Stimulated activated naive CD4-positive, alpha-beta T cell treated with Interleukin-2 at 50 U/mL for 16 hours (primary cell): ENCODE measurements at places on chromosomes 1 and 21.

GRCh38 chr1:65469889-65470340 lies 49.4 kb downstream of the LEPR start:
- DNase-seq: no peak

- no peak for DNase-seq
Observed at GRCh38 chr1:72845381-72845780, 563.0 kb upstream of the NEGR1 start.

GRCh38 chr1:119141020-119141424 lies 569 bp upstream of the WARS2 start:
- DNase-seq: peak; percentile 14

GRCh38 chr1:56135069-56135863 lies 444.1 kb downstream of the PLPP3 start:
- DNase-seq: no peak

DNA sequence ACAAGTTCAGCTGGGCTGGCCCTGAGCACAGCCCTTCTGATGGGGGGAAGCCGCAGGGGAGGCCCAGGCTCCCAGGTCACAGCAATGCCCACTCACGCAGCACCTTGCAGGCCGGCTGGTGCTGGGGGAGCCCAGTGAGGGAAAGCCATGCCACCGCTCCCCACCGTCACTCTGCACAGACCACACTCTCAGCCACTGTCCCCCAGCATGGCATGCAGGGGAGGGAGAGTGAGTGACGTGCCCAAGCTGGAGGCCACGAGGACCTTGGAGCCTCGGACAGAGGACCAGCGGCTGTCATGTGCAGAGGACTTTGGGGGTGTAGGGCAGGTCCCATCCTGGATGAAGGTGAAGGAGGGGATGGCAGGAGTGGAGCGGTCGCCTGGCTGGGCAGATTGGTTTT lies 25.1 kb downstream of the SLC45A1 start:
- DNase-seq: no peak

DNA sequence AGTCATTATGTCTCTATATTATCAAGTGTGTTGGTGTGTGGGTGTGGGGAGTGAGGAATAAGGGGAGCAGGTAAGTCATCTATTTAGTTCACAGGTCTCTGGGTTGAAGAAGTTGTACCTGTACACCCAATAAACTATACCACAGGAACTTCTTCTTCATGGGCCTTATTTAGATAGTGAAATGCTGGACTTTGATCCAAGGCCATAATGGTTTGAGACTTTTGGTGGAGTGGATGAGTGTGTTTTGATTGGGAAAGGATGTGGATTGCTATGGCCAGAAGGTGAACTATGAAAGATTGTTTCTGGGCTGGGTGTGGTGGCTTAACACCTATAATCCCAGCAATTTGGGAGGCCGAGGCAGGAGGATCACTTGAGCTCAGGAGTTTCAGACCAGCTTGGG lies 7.0 kb upstream of the ZMYM6 start:
- DNase-seq: no peak

- no peak for DNase-seq
Observed at GRCh38 chr1:154151311-154151710, 3.6 kb downstream of the NUP210L start.

DNA sequence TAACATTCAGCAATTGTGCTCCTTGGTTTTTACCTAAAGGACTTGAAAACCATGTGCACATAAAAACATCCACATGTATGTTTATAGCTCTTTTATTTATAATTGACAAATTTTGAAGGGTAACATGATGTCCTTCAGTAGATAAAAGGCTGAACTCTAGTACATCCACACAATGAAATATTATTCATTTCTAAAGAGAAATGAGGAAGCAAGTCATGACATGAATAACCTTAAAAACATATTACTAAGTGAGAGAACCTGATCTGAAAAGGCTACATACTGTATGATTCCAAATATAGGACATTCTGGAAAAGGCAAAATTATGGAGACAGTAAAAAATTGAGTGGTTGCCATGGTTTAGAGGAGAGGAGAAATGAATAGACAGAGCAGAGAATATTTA lies 50.3 kb downstream of the DRAM2 start:
- DNase-seq: no peak

DNA sequence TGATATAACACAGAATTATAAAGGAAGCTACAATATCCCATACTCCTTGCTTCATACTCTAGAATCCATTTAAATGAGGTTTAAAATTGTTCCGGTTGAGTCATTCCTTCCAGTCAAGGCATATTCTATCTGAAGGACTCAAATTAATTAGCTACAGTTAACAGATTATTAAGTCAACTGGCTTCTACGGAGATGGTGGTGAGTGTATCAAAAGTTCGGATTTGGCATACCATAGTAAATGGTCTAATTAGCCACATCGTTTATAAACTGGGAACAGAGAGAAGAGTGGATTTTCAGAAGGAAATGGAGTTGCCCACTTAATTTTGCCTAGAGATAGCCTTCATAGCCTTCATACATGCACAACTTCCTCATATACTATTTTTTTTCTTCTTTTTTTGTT lies 1095.3 kb downstream of the TTLL7 start:
- no peak for DNase-seq

DNA sequence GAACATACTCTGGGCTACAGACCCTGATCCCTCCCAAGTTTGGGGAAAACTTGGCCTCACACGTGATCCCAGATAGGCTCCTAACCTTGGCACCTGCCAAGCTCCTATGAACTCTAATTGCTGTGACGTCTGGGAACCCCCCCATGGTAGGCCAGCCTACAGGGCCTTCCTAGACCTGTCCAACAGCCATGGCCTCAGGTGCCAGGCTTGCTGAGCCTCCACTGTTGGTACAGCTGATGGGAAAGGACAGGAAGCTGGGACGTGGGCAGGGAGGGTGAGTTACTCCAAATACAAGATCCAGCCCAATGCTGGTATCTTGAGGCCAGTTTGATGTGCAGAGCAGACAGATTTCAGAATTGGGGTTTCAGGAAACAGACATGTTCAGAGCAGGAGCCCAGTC lies 19.1 kb downstream of the SMIM12 start:
- DNase-seq: no peak

DNA sequence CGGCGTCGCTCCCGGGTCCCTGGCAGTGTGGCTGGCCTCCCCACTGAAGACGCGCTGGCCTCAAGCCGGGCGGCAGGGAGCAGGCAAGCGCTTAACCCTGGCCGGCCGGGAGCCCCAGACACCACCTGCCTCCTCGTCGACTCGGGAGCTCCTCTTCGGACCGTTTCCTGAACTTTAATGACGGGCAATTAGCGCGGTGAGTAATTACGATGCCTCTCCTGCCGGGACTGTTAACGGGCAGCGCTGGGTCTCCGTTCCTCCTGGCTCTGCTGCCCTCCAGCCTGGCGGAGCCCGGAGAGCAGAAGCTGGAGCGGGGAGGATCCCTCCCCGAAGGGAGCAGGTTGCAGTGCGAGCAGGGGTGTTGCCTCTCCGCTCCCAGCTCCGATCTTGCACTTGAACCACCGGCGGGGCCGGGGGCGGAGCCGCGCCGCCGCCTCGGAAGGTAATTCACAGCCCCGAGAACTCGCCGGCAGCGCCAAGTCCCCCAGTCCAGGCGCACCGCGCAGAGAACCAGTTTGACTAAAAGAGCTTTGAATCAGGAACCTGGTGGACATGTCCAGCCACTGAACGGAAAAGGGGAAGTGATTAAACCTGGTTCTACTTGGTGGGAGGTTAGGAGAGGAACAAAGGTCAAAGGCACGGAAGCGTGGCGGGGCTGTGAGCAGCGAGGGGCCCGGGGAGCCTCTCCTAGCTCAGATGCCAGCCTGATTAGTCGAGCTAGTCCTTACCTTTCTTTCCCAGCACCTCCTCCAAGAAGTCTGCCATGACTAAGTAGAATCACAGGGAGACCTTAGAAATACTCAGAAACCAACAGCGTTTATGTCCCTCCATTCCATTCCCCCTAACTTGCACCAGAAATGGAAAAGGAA lies 18.3 kb upstream of the PLEKHA6 start:
- DNase-seq: peak; percentile 22

DNA sequence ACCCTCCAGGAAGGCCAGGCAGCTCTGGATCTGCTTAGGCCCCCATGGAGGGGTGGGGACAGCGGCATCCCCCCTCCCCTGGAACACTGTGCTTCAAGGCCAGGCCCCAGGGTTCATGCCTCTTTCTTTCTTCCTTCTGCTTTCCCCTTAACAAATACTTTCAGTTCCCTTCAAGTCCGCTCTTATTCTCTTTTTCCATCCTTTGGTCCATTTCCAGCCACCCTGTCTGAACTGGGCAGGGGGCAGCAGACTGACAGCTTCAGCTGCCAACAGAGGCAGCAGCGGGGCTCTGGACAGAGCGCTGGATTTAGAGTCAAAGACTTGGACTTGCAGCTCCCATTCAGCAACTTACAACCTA lies 1.1 kb upstream of the CD244 start:
- no peak for DNase-seq

DNA sequence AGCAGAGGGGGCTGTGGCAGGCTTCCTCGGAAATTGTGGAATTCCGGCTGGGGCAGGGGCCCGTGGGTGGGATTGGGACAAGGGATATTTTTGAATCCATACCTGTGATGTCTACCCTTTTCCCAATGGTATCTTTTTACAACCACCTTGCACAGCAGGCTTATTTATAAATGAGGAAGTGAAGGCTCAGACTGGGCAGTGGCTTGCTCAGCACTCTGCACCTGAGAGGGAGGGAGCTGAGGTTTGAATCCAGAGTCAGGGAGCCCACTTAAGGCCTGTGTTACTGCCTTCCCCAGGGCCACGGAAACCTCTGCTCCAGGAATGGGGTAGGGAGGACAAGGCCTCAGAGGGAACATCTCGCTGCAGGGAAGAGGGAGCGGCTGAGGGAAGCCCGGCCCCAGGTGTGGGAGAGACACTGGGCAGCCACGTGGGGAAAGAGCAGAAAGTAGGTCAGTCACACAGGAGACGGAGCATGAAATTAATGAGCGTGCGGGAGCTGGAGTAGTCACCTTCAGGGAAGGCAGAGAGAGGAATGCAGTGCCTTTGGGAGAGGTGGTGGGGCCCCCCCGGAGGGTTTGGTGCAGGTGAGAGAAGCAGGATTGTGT lies 35.4 kb upstream of the SCMH1 start:
- no peak for DNase-seq

DNA sequence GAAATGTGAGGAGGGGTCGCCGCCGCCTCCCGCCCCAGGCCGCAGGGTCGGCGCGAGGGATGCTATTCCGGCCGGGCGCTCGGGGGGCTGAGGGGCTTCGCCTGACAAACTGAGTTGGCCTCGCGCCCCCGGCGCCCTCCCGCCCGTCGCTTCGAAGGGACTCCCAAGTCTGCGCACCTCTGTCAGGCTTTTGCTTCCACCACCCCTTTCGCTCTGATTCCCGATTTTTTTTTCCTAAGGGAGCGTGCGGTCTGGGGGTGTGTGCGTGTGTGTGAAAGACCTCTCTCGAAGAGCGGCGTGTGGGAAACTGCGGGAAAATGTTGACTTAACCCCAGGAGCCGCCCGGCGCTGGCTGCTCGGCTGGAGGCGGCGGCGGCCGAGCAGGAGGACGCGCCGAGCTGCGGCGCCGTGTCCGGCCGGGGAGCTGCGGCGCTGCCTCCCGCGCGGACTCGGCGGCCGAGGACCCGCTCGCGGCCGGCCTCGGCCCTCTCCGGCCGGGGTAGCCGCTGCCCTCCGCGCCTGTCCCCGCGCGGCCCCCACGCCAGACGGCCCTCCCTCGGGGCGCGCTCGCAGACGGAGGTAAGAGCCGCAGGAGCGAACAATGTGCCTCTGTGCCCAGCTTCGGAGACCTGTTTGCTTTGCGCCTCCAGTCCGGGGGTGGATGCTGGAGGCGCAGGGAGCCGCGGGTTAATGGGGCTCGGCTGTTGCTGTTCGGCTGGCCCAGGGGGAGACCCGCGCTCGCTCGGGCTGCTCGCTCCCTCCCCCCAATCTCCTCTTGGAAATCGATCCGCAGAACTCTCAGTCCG lies 1.1 kb downstream of the ADGRL2 start:
- no peak for DNase-seq

- DNase-seq: no peak
Observed at GRCh38 chr1:6302568-6302967, 41.7 kb upstream of the GPR153 start.

DNA sequence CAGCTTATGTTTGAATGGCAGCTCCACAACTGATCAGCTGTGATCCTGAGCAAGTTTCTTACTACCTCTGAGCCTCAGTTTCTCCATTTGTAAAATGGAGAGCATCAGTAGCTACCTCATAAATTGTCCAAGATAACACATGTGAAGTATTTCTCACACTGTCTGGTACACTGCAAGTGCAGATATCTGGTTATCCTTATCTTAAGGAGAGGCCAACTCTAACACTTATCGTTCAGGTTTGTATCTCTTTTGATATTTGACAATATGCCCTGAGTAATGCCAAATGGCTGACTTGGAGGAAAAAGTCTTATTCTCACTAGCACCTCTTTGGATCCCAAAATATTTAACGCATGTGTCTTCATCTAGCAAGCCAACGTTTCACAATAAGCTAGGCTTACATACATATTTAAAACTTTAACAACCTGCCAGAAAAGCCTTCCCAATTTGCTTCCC lies 2.7 kb downstream of the CSRP1 start:
- no peak for DNase-seq

- no peak for DNase-seq
Observed at GRCh38 chr1:175270361-175270760, 77.8 kb upstream of the KIAA0040 start.

DNA sequence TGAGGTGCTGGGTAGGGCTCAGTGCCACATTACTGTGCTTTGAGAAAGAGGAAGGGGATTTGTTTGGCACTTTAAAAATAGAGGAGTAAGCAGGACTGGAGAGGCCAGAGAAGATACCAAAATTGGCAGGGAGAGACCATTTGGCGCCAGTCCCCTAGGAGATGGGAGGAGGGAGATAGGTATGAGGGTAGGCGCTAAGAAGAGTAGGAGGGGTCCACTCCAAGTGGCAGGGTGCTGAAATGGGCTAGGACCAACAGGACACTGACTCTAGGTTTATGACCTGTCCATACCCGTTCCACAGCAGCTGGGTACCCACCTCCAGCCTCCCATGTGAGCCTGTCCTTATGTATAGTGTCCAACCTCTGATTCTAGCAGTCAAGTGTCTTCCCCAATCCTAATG lies 1.0 kb upstream of the CRTC2 start:
- DNase-seq: no peak

GRCh38 chr1:245829194-245829593 lies 674.4 kb downstream of the KIF26B start:
- no peak for DNase-seq

GRCh38 chr1:75954586-75954985 lies 22.4 kb upstream of the ASB17 start:
- DNase-seq: no peak

DNA sequence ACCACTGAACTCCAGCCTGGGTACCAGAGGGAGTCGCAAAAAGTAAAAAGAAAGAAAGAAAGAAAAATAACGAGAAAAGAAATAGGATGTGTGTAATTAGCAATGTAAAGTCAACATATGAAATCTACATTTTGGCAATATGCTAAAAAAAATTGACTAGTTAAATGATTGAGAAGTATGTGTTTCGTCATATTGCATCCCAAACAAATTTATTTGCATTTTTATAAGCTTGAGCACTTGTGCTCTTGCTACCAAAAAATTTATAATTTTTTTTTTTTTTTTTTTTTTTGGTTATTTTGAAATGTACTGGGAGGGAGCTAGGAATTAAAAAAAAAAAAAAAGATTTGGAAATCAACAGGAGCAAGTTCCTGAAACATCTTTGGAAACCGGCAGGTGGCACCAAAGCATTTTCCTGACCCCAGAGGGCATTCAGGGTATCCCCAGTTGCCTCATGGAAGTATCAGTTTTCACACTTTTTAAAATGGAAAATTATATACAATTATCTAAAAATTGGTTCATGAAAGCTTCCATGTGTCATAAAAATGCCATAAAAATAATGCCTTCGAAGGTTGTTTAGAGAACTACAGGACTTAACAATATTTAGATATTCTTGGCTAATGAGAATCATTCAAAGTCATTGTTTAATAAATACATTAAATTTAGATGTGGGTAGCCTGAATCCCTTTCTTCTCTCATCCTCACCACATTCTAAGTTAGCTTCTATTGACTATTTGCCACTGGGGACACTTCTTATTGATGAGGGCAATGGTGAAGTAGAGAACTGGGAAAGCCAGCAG lies 4.8 kb upstream of the HEATR1 start:
- no peak for DNase-seq
